ENCODE measurements at places on chromosomes 7 and 10.

- no peak for DNase-seq
Observed at GRCh38 chr7:105021967-105022366, 8.0 kb downstream of the KMT2E start.

- peak; percentile 37 for DNase-seq
Observed at GRCh38 chr7:98870121-98870651, 372 bp upstream of the TMEM130 start.

GRCh38 chr7:130598056-130598455, 70.5 kb downstream of the COPG2 start:
- DNase-seq = no peak

GRCh38 chr10:16904639-16905061, 87.4 kb upstream of the RSU1 start:
- no peak for DNase-seq

- no peak for DNase-seq
Observed at GRCh38 chr7:26721450-26721849, 142.9 kb downstream of the SKAP2 start.

DNA sequence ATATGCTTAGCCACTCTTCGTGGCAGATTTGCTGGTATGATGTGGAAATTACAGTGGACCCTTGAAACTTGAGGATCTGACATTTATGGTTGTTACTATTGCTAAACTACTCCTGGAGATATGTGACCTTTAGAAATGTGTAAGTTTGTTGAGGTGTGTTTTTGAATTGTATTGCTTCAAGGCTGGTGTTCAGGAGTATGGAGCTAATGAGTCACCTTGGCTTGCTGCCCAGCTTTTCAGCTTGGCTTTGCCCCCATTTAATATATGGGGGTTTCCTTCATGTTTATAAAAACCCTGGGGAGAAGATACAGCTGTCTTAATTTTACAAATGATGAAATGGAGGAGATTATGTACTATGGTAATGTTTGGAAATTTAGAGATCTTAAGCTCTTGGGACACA, 11.6 kb downstream of the HBP1 start:
- peak; percentile 45 for DNase-seq

DNA sequence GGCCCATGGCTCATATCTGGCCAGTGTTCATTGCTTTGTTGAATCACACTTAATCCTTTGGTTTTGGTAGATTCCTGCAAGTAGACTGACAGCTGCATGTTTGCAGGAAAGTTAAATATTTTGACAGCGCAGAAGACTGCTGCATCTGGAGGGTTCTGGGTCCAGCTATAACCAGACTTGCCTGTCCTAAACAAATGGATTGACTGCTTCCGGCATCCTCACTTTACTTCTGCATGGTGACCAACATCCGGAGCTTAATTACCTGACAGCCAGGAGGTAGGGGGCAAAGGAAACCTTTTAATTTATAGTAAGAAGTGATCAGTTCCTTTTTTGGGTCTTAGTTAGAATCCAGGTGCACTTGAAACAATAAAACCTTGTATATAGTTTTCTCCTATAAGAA, 263.3 kb downstream of the SNX10 start:
- no peak for DNase-seq

DNA sequence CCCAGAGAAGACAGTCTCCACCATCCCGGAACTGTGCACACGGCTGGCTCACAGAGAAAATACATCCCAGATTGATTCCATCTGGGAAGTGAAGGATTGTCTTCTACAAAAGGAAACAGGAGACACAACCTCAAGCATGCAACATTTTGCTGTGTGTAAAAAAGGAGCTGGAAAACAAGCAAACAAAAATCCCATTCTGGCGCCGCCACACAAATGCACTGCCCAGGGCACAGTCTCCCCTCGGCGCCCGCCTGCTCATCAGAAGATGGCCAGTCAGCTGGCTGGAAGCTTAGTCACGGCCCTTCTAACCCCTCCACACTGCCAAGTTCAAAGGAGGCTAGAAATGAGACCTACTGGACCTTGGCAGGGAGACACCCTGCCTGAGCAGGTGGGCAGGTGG, 14.1 kb upstream of the CYTH3 start:
- no peak for DNase-seq

DNA sequence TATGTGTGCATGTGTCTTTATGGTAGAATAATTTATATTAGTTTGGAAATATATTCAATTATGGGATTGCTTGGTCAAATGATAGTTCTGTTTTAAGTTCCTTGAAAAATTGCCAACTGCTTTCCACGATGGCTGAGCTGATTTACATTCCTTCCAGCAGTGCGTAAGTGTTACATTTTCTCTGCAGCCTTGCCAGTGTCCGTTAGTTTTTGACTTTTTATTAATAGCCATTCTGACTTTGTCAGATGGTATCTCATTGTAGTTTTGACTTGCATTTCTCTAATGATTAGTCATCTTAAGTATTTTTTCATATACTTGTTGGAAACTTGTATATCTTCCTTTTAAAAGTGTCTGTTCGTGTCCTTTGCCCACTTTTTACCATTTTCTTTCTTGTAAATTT, 434.2 kb upstream of the POT1 start:
- DNase-seq = no peak

DNA sequence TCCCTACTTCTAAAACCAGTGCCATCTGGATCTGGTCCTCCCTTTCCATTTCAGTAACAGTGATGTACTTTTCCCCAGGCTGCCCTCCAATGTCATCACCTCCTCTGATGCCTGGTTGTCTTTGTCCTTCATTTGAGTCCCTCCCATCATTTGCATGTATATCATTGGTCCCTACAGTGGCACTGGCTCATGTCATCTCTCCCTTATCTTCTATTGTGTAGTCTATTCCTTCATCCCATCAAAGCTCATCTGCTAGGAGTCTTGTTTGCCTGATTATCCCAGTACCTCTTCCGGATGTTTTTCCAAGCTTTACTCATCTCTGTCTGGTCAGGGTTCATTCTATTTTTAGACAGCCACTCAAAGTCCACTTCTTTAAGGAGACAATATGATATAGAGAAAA, 292.9 kb upstream of the BMPER start:
- no peak for DNase-seq

GRCh38 chr10:79304479-79305087, 42.7 kb upstream of the PPIF start:
- DNase-seq = no peak

GRCh38 chr7:111588065-111588433, 25.8 kb upstream of the IMMP2L start:
- DNase-seq = no peak

DNA sequence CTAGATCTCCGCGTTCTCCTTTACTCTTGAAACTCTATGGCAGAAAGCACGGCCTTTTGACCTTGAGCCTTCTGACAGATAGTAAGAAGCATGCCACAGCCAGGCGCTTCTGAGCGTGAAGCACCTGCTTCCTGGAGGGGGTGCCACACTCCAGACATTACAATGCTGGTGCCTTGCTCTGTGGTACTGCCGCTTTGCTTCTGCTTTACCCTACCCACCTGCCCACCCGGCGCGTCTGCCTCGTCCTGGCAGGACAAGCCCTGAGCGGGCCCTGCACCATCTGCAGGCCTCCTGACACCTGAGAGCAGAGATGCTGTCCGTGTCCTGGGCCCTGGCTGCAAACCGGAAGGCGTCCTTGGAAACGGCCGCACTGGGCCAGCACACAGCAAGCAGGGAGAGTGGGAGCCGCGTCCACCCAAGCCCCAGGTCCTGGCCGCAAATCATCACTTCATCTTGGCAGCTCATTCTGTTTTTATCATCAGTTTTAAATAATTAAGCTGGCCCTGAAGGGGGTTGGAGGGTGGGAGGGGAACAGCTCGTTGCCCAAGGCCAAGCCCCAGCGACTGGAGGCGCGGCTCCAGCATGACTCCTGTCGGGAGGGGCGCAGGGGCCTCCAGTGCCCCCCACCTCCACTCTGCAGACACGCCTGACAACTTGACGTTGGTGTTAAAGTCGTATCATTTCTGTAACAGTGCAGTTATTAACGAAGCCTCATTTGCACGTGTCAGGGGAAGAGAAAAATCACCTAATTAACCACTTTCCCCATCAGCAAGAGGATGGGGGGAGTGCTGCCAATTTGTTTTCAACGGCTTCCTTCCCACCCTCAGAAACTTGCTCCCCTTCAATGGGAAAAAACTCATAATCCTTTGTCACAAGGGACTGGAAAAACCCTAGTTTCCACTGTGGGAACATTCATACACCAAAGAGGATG, 132.2 kb downstream of the MAD1L1 start:
- peak; percentile 5 for DNase-seq

- DNase-seq = no peak
Observed at GRCh38 chr10:13038391-13038790, 36.9 kb upstream of the CCDC3 start.

DNA sequence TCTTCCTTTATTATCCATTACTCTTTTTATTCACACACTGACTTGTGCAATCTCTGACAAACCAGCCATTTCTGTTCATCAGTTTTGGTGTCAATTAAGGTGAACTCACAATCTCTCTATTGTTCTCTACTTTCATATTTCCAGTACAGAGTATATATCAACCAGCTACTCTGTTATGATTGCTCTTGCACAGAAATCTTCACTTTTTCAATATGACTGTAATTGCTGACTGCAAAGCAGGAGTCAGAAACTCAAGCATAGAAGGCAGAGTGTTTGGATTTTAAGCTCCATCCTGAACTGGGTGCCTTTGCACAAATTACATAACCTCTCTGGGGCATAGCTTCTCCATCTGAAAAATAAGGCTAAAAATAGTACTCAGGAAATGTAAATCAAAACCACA, 1042.0 kb downstream of the GRM8 start:
- DNase-seq = no peak

DNA sequence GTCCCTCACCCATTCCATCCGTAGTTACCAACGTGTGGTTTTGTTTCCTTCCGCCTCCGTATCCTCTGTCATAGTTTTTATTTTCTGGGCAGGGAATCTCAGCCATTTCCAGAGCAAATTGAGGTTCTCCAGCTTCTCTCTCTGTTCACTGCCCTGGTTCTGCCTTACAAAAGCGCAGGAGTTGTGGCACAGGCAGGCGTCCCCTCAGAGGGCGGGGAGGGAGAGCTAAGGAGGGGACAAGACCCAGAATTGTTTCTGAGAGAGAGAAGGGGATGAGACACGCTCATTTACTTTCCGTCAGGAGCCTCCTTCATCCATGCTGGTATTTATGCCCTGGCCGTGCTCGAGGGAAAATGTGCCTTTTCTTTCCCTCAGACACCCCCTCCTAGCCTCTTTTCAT, 71.0 kb downstream of the SH2D4B start:
- DNase-seq = no peak

DNA sequence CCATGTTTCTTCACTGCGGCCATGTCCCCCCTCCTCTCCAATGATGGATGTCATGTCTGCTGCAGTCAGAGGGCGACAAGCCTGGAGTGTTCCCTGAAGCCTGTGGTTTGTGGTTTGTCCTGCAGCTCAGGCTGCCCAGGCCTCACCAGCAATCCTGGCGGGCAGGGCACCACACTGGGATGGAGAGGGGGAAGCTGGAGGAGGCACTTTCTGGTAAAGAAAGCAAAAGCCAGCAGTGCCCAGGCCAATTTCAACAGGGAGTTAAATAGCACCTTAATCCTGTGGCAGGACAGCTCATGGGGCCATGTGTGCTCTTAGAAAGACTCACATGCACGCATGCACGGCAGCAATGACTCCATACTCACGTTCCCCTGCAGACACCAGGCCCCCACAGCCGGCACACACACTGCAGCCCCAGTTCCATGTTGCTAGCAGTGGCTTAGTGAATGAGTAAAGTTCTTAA, 158.3 kb downstream of the EGFR start:
- DNase-seq = no peak

DNA sequence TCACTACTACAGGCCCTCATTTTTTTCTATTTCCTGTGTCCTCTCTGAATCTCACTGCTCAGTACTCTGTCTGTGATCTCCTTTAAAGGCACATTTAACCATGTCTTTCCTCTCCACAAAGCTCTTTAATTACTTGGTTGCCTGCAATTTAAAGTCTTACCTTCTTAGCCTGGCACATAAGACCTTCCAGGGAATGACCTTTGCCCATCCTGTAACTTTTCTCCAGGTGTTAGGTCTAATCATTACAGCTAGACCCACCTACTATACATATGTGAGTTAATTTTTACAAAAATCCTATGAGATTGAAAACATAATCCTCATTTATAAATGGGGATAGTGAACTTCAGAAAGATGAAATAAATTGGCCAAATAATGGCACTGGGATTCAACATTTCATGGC, 244.1 kb upstream of the RHOBTB1 start:
- DNase-seq = no peak

DNA sequence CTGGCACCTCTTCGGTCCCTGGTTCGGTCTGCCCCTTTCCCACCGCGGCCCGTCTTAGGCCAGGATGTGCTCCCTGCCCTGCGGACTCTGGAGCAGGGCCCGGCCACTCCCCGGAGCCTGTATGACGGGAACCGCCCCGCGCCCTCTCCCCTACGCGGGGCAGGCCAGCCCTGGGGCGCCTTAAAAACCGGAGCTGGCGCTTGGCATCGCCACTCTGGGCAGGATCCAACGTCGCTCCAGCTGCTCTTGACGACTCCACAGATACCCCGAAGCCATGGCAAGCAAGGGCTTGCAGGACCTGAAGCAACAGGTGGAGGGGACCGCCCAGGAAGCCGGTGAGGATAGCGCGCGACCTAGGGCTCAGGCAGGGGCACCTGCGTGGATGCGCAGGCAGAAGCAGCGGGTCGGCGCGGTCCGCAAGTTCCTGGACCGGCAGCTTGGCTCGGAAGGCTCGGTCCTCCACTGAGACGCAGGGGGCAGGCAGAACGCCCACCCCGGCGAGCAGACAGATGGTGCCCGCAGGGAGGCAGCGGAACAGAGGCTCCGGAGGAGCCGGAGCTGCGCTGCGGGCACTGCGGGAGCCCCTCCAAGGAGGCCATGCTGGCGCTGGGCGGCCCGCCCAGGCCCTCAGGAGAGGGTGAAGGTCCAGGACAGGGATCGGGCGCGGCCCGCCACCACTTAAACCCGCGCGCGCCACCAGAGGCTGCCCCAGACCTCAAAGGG, at the start of gene ADIRF:
ADIRF (plus strand) TSS at position 212 of the 723 bp plus-strand sequence; CDS start at position 275, 63 bp downstream.
- no peak for DNase-seq

DNA sequence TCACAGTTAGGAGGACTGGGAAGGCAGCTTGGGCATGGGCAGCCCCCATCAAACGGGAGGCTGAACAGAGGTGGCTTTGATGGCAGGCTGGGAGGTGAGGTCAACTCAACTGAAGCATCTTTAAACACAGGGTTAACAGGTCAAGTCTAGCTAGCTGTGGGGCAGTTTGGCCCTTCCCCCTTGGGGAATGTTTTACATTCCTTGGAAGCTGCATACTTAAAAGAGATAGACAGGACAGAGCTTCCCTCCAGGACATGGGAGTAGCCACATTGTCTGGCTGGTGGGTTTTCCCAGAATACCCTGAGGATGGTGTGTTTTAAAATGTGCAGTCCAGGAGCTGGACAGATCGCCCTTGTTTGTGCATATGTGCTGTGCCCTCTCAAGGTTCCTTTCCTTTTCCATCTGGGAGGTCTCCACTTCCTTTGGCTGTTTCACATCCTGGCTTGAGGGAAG, 6.8 kb upstream of the RASSF4 start:
- no peak for DNase-seq

- DNase-seq = no peak
Observed at GRCh38 chr10:33240258-33240657, 94.2 kb downstream of the NRP1 start.

Measured in stimulated activated CD8-positive, alpha-beta memory T cell treated with anti-CD3 and anti-CD28 coated beads, Interleukin-4, amount 100 ng/mL, for 1 hour (primary cell).